ENCODE measurements at places on chromosomes 3 and 15.

- DNase-seq: no peak
Measured at GRCh38 chr3:14949126-14949525, 1.7 kb downstream of the NR2C2 start.

DNA sequence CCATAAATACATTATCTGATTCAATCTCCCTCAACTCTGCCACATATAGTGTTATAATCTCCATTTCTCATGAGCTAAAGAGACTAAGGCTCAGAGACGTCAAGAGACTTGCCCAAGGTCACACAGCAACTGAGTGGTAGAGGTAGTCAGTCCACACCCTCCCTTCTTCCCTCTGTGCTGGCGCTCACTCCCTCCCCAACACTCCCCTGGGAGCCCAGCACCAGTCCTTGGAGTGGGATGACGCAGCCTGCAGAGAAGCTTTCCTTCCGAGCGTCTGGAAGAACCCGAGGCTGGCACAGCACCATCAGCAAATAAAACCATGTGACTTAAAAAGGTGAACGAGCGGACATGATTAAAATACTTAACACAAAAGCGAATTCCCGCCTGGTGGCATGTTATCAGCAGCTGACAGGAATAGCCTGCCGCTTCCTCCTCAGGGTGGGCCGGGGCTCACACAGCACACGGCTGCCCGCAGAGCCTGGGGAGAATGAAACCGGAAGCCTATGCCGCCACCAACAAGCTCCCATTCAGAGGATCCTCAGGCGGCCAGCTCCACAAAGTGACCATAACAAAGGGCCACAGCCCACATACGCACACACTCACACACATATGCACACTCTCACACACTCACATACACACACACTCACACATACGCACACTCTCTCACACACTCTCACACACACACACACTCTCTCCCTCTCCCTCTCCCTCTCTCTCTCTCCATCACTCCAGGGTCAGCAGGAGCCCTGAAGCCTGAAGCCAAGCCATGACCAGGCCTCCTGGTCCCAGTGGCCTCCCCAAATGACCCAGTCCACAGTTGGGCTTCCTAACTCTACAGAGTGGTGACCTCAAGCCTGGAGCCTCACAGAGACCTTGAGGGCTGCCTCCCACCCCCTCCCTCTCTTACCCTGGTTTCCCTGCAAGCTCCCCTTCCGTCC, 120.5 kb downstream of the XXYLT1 start:
- no peak for DNase-seq

DNA sequence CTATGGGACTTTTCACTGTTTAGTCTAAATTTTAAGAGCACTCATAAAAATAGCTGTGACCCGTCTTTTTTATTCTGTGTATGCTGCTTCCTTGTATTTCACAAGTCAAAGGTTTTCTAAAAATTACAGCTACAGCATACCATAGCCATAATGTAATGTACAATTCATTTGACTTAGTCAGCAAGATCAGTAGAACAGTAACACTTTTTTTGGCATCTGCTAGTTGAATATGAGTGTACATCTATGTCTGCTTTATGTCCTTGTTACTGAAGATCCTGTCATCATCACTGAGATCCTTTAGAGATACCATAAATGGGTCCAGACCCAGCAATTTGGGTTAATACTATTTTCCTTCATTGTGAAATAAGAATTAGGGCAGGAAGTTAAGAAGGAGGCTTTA, 42.2 kb downstream of the CMSS1 start:
- no peak for DNase-seq

DNA sequence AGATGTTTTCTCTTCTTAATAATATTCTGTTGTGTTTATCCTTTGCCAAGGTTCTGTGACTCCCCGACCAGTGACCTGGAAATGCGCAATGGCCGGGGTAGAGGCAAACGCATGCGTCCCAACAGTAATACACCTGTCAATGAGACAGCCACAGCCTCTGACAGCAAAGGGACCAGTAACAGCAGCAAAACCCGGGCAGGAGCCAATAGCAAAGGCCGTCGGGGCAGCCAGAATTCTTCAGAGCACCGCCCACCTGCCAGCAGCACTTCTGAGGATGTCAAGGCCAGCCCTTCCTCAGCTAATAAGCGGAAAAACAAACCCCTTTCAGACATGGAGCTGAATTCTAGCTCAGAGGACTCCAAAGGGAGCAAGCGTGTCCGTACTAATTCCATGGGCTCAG, 101.5 kb downstream of the RBPMS2 start:
- no peak for DNase-seq

DNA sequence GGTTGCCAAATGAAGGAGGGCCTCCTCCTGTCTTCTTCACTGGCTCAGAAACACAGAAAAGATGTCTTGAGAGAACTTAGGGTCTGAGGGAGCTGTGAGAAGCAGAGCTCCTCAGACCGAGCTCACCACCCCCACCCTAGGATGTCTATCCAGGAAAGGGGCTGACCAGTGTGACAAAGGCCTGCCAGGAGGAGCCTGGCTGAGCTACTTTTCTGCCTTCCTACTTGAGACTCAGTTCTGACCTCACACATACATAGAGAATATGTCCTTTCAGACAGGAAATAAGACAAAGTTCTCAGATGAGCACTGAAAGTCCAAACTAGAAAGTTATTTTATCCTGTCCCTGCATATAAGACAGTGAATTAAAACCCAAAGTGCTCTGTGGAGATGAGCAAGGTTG, 54.5 kb downstream of the KIF9 start:
- DNase-seq: no peak

DNA sequence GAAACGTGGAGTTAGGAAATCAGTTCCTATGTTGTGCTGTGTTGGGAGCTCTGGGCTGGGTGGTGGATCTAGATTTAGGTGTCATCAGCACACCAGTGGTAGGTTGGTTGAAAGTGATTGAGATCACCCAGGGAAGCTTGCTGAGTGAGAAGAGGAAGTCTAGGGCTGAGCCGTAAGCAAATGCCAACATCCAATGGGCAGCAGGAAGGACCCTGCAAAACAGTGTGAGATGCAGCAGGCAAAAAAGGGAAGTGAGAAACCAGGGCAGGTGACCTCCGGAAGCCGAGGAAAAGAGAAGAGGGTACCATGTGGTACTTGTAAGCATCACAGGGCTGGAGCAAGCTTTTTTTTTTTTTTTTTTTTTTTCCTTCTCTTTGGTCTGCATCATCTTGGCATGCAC, 15.9 kb upstream of the COPG1 start:
- DNase-seq: no peak

DNA sequence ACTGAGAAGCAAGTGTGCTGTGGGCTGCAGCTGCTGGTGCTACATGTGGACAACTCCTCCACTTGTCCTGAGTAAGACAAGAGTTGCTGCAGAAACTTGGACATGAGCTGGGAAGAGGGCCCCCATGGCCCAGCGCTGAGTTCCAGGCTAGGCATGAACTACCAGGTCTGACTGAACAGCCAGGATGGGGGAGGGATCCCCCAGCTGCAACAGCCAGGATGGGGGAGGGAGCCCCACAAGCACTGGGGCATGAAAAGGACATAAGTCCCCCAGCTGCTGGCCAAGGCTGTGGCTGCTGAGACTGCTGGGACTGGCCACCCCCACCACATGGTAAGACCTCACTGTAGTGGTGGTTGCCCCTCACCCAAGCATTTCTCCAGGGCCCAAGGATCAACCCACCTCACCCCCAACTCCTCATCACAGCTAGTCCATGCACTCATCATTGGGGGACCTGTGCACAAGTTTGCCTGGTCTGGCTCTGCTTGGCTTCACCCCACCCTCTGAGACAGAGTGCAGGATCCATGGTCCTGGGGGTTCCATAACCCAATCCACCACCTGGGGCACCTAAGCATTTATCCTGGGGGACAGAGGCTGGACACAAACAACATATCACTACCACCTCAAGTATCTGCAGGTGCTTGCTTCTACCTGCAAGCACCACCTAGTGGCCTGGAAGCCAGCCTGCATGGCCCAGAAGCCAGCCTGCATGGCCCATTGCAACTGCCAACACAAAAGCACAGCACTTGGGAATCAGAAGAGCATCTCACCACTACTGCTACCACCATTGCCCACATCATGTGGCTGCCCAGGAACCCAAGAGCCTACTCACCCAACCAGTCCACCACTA, 84.5 kb upstream of the STT3B start:
- no peak for DNase-seq

DNA sequence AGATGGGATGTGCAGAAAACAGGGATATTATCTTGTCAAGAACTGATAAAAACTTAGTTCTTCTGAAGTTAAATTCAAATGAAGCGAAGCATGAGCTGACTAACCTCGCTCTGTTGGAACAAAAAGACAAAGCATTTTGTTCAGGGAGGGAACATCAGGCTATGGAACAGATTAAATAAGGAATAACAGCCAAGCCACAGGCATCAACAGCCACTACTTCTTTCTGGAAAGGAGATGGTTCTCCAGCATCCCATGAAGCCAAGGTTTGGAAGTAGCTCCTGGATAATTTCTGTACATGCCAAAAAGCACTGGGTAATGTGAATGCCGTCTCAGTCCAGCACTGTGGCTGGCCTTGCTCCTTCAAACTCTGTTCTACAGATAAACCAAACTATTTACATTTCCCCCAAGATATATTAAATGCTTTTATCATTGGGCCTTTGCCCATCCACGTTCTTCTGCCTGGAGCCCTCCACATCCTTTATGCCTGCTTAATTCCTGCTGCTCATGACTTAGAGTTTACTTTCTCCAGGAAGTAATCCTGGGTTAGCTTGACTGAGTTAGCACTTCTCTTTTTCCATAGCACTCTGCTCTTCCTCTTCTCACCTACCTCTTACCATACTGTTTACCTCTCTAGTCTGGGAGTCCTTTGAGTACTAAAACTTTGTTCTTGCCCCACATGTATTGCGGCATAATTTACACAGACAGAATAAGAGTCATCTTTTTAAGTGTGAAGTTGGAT, 232.0 kb downstream of the CLSTN2 start:
- DNase-seq: no peak

DNA sequence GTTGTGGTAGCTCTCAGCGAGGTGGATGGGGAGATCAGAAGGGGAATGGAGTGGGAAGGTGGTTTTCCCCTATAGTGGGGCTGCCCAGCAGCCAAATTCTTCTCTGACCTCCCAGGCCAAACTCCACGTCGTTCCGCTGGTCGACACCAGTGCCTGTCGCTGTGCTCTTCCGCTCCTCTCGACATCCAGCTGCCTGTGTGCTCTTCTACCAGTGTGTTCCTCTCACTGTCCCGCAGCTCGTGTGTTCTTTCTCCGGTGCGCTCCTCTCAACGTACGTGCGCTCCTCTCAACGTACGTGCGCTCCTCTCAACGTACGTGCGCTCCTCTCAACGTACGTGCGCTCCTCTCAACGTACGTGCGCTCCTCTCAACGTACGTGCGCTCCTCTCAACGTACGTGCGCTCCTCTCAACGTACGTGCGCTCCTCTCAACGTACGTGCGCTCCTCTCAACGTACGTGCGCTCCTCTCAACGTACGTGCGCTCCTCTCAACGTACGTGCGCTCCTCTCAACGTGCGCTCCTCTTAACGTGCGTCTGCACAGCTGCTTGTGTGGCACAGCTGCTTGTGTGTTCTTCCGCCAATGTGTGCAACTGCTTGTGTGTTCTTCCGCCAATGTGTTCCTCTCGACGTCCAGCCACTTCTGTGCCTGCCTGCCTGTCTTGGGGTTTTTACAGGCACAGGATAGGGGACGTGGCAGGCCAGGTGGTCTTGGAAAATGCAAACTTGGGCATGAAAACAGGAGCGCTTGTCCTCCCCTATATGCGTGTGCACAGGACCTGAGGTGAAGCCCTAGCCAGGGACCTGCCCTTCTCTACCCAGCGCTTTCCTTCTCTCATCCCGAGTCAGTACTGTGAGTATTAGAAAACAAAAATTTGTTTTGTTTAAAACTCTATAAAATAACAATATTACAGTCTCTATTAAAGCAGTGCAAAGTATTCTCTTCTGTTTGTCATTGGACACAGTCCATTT, 991.1 kb downstream of the GBE1 start:
- DNase-seq: no peak

GRCh38 chr15:84734794-84735479, 13.5 kb upstream of the ZNF592 start:
- DNase-seq: no peak

Measured in activated naive CD4-positive, alpha-beta T cell (primary cell).